ENCODE measurements at places on chromosomes 3 and 15.

DNA sequence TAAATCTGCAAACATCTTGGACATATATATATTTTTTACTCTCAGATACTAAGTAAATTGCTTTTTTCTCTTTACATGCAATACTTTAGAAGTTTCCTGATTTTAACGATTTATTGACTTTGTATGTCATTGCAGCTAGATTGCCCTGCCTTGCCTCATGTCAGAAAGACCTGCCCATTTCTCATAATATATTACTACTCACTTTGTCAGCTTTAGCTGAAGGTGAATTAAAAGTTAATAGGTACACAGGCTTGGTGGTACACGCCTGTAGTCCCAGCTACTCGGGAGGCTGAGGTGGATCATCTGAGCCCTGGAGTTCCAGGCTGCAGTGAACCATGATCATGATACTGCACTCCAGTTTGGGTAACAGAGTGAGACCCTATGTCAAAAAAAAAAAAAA lies 52.8 kb downstream of the PLS1 start:
- no peak overlapping the region for H3K4me3 ChIP-seq
- no peak for DNase-seq
- H3K4me1 ChIP-seq, result peaks cover 18% of the 10 kb centered on the region
- no peaks in the 10 kb centered on the region for H3K27me3 ChIP-seq
- H3K36me3 ChIP-seq, result no peaks in the 10 kb centered on the region

DNA sequence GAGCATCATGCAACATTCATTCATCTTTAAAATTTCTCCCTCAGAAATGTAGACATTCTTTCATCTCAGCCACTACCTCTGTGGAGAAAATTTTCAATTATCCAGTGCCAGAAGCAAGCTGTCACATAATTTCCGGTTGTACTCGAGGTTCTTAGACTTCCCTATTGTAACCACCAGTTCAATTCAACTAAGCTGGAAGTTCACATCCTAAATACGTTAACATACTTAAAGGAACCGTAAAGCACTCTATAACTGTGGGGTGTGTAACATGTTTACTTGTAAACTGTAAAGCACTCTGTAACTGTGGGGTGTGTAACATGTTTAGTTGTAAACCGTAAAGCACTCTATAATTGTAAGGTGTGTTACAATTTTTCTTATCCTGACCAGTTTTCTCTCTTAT lies 150.3 kb downstream of the PLCL2 start:
- DNase-seq, result no peak
- no peak overlapping the region for H3K27ac ChIP-seq
- no peak overlapping the region for H3K4me3 ChIP-seq
- peaks cover 5% of the 10 kb centered on the region for H3K27me3 ChIP-seq
- peaks cover 13% of the 10 kb centered on the region for H3K4me1 ChIP-seq
- no peaks in the 10 kb centered on the region for H3K36me3 ChIP-seq

DNA sequence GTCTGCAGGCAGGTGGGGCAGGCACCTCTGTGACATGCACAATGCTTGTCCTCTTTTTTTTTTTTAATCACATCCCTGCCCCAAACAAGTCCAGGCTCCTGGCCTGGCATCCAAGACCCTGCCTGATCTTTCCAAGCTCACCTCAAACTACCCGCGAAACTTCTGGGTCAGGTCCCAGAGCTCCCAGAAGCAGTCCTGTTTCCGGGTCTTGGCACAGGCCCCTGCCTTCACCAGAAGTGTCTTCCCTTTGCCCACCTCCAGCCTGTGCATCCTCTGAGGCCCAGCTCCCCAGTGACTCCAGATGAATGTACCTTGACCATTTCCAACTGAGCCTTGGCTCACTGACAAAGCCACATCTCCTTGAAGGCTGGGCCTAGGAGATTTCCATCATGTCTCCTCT lies 23.0 kb downstream of the PLA2G4E start:
- H3K27me3 ChIP-seq, result peaks cover 15% of the 10 kb centered on the region

DNA sequence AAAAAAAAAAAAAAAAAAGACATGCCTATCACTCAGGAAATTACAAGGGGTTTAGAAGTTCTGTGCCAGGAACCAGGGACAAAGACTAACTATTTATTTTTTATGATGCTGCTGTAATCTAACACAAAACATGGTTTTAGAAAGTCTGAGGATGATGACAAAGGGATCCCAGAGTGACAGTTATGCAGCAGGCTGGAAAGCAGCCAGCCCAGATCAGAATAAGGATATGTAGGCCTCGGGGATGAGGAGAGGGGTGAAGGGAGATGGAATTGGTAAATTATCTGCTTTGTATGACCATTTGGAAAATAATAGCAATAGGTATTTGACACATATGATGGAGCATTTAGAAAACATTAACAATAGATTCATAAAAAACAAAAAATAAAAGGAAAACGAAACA lies 34.1 kb upstream of the NMD3 start:
- DNase-seq, result no peak
- no peak overlapping the region for H3K4me3 ChIP-seq
- H3K27me3 ChIP-seq, result peaks cover 4% of the 10 kb centered on the region

- DNase-seq, result peak; percentile 9
- H3K27me3 ChIP-seq, result peaks cover 11% of the 10 kb centered on the region
- peak overlapping the region; percentile 44 for H3K4me3 ChIP-seq
- peaks cover 14% of the 10 kb centered on the region for H3K36me3 ChIP-seq
- peaks cover 52% of the 10 kb centered on the region for H3K4me1 ChIP-seq
Observed at GRCh38 chr15:100201376-100202280, 140.1 kb downstream of the ADAMTS17 start.

- peak overlapping the region; percentile 92 for H3K4me3 ChIP-seq
- peaks cover 23% of the 10 kb centered on the region for H3K36me3 ChIP-seq
- H3K4me1 ChIP-seq, result peaks cover 32% of the 10 kb centered on the region
- H3K27me3 ChIP-seq, result peaks cover 14% of the 10 kb centered on the region
- peak overlapping the region; percentile 93 for H3K27ac ChIP-seq
Observed at GRCh38 chr3:9730657-9731205, 804 bp upstream of the BRPF1 start.

- DNase-seq, result no peak
- no peak overlapping the region for H3K4me3 ChIP-seq
- H3K36me3 ChIP-seq, result no peaks in the 10 kb centered on the region
Observed at GRCh38 chr3:98971169-98971681, 69.7 kb upstream of the DCBLD2 start.

DNA sequence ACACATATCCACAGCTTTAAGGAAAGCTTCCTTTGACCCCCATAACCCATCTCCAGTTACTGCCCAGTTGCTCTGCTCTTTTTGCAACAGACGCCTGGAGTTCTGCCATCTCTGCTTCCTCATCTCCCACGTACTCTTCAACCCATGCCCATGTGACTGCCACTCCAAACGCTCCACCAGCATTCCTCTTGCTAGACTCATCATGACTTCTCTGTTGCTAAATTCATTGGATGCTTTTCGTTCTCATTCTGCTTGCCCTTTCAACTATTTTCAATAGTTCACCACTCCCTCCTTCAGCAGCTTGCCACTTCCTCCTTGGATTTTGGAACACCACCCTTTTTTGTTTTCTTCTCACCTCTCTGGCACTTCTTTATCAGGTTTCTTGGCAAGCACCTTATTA lies 2.7 kb upstream of the KNSTRN start:
- no peak overlapping the region for H3K4me3 ChIP-seq
- peaks cover 9% of the 10 kb centered on the region for H3K27me3 ChIP-seq
- no peak for DNase-seq
- H3K4me1 ChIP-seq, result peaks cover 35% of the 10 kb centered on the region
- peaks cover 14% of the 10 kb centered on the region for H3K36me3 ChIP-seq

DNA sequence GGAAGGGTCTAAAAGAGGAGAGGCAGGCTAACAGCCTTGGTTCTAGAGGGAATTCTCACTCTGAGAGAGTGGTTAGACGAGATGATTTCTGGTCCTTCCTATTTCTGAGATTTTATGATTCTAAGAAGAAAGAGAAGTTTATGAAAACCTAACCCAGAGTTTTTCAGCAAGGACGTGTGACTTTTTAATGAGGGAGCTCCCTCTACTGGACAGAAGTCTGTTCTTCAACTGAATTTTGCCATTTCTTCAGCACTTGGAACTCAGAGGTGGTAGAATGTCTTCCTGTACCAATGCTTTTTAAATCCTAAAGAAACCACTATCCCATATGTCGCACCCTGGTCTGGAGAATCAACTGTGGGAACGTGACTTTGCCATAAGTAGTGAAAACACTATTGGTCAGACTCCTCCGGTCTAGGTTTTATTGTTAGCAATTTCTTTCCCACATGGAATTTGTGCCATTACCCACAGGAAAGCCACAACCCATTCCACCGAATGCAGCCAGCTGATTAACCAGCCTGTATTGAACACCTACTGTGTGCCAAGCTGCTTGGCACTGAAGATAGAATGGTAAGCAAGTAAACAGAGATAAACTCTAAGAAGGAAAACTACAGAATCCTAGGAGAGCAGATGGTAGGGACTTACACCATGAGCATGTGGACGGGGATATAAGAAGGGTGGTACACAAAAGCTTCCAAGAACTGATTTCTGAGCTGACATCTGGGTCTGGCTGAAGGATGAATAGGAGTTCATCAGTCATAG lies 199.5 kb upstream of the LMCD1 start:
- H3K36me3 ChIP-seq, result no peaks in the 10 kb centered on the region
- H3K4me3 ChIP-seq, result no peak overlapping the region
- no peaks in the 10 kb centered on the region for H3K4me1 ChIP-seq
- no peak overlapping the region for H3K27ac ChIP-seq
- peaks cover 4% of the 10 kb centered on the region for H3K27me3 ChIP-seq

- H3K36me3 ChIP-seq, result no peaks in the 10 kb centered on the region
- H3K4me1 ChIP-seq, result peaks cover 11% of the 10 kb centered on the region
- H3K27ac ChIP-seq, result no peak overlapping the region
- H3K27me3 ChIP-seq, result peaks cover 28% of the 10 kb centered on the region
- no peak overlapping the region for H3K4me3 ChIP-seq
Observed at GRCh38 chr3:159266779-159267178, 464.9 kb downstream of the MFSD1 start.

- H3K4me3 ChIP-seq, result no peak overlapping the region
- H3K27me3 ChIP-seq, result peaks cover 7% of the 10 kb centered on the region
- no peaks in the 10 kb centered on the region for H3K36me3 ChIP-seq
- H3K4me1 ChIP-seq, result no peaks in the 10 kb centered on the region
- DNase-seq, result no peak
- no peak overlapping the region for H3K27ac ChIP-seq
Observed at GRCh38 chr3:51897391-51897790, 5.8 kb downstream of the IQCF1 start.

DNA sequence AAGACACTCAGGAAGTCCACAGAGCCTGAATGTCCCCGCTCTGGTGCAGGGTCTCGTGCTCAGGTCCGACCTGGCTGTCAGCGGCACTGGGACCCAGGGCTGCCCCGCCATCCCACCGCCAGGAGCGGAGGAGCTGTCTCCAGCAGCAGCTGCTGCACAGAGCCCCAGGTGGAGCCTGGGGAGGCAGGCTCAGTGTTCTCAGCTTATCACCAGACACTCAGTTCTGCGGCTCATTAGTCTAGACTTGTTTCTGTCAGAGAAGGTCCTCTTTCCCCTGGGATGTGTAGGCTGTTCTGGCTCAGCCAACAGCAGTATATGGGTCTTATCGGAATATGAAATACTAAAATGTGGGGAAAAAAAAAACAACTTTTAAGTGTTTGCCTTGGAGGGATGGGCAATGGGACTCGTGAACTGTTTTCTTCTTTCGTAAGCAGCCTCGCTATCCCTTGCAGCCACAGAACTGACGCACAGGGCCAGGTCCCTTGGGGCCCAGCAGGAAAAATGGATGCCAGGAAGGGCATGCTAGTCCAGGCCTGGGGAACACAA lies 75.9 kb downstream of the KLF13 start:
- H3K4me1 ChIP-seq, result peaks cover 48% of the 10 kb centered on the region
- DNase-seq, result no peak
- no peak overlapping the region for H3K4me3 ChIP-seq
- H3K36me3 ChIP-seq, result peaks cover 7% of the 10 kb centered on the region
- peak overlapping the region; percentile 71 for H3K27ac ChIP-seq

DNA sequence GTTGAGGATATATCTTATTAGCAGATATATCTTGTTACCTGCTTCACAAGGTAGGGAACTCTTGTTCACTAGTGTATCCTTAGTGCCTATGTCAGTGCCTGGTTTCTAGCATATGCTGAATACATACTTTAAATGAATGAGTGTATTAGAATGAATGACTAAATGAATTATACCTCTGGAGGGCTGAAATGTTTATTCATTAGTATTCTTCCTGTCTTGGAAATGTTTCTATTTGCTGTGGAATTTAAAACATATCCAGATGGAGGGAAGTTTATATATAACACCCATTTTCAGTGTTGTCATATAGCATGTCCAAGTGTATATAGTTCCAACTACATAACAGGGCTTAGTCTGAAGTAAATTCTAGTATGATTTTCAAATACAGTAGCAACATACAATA lies 581.5 kb downstream of the TBL1XR1 start:
- no peaks in the 10 kb centered on the region for H3K36me3 ChIP-seq
- H3K27me3 ChIP-seq, result no peaks in the 10 kb centered on the region
- no peaks in the 10 kb centered on the region for H3K4me1 ChIP-seq
- no peak overlapping the region for H3K27ac ChIP-seq
- H3K4me3 ChIP-seq, result no peak overlapping the region

GRCh38 chr3:169992156-169992555 lies 25.5 kb downstream of the SEC62 start:
- no peak overlapping the region for H3K27ac ChIP-seq
- no peaks in the 10 kb centered on the region for H3K4me1 ChIP-seq
- DNase-seq, result no peak
- no peaks in the 10 kb centered on the region for H3K27me3 ChIP-seq
- H3K36me3 ChIP-seq, result peaks cover 41% of the 10 kb centered on the region

DNA sequence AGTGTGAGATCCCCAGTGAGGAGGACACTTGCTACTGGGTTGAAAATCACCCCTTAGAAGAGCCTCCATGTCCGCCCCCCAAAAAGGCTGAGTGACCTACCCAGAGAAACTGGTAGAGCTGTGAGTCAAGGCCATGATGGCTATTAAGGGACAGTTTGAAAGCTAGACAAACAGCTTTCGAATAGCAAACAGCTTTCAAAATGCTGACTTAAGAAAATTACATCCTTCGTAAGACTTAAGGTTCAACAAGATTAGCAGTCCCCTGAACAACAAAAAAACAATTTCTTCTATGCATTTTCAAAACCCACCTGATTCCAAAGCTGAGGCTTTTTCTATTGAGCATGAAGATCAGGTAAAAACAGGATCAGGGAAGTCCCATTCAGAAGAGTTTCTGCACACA lies 269.7 kb upstream of the SOX2 start:
- DNase-seq, result no peak
- no peak overlapping the region for H3K4me3 ChIP-seq
- H3K27ac ChIP-seq, result no peak overlapping the region
- H3K27me3 ChIP-seq, result peaks cover 2% of the 10 kb centered on the region
- H3K36me3 ChIP-seq, result no peaks in the 10 kb centered on the region

GRCh38 chr3:134294302-134295280 lies 43.9 kb upstream of the RYK start:
- no peaks in the 10 kb centered on the region for H3K36me3 ChIP-seq
- DNase-seq, result no peak
- H3K27ac ChIP-seq, result no peak overlapping the region
- peaks cover 19% of the 10 kb centered on the region for H3K4me1 ChIP-seq
- H3K4me3 ChIP-seq, result no peak overlapping the region

DNA sequence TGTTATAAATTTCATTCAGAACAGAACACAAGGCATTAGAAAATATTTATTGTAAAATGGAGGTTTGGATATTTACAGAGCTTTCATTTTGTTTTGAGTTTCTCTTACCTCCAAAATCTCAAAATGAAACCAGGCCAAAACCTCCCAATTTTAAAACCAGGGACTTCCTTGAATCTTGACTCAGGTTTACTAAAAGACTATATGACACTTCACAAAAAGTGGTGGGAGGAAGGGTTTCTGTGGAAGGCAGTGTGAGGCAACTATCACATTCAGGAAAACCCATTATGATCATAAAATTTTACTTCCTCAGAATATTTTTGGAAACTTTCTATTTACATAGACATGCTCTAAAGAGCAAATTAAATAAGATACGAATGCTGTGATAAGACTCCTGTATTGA lies 205.8 kb upstream of the EOMES start:
- H3K27me3 ChIP-seq, result no peaks in the 10 kb centered on the region
- no peak for DNase-seq
- no peaks in the 10 kb centered on the region for H3K4me1 ChIP-seq
- no peaks in the 10 kb centered on the region for H3K36me3 ChIP-seq
- no peak overlapping the region for H3K27ac ChIP-seq
- H3K4me3 ChIP-seq, result no peak overlapping the region
